IPS DF 19.7 (cell line): ENCODE measurements at places on chromosomes 1 and 21.

DNA sequence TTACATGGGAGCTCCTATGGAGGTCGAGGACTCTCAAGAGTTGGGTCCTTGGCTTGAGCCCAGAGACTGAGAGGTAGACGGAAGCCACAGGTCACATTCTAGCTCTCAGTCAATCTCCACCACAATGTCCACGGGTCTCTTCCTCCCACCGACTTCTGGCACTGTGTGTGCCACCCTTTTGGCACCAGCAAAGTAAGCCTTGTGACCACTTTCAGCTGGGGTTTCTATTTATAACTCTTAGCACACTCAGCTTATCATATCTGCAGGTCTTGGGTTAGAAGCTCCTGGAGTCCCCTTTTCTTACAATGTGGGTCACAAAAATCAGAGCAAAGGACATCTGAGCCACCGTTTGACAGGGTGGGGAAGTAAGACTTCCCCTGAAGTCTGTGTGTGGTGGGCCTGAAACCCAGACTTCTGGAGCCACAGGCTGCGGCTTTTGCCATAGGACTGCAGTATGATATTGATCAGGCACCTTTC, 28.3 kb downstream of the NCMAP start:
- DNase-seq, result no peak

DNA sequence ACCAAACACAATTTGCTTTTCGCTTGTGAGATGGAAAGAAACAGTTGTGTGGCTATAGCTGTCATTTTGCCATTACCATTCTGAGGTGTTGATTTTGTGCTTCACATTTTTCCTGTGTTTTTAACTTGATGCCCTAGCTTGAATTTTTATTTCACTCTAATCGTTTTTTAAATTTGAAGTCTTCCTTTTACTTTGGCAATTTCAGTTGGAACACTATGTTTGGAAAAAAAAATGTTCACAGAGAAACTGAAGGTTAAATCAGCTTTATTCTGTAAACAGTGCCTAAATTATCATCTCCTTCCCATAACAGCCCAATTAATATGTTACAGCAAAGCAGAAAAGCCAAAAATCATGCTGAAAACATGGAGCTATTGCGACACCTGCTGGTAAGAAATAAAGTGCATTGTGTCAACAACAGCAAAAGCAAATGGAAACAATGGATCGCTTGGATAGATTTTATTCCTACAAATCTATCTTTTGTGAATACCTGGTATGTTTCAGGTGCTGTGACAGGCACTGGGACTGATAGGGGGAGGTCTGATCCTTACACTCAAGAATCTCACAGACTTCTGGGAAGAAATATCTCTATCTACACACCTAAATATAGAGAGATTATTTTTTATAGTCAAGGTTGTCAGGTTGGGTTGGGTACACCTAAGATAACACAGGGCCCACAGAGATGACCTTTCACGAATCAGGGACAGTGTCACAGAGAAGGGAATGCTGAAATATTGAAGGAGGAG, 16.2 kb upstream of the ERICH3 start:
- DNase-seq, result peak; percentile 15

- no peak for DNase-seq
Measured at GRCh38 chr1:65703853-65704252, 88.8 kb upstream of the PDE4B start.

GRCh38 chr1:216499581-216500272, 76.5 kb upstream of the USH2A start:
- no peak for DNase-seq

GRCh38 chr1:19688041-19688842, 23.6 kb downstream of the HTR6 start:
- no peak for DNase-seq

DNA sequence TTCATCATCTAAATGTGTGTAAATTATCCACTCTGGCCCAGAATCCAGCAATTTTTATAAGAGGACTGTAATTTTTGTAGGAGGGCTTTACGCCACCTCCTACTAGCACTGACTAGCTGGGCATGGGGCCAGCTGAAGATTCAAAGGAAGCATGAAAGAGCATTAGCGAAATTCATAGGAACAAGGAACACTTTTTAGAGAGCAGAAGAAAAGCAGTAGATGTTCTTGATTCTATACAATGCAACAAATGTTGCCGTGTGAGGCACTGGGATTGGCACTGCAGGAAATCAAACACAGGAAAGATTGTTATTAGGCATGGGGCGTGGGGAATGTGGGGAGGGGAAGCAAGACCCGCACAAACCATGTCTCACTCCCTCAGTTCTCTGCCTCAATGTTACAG, 58.4 kb upstream of the PARP1 start:
- no peak for DNase-seq
